ENCODE measurements at places on chromosomes 6 and 20. TPM values are rescaled to one million over a fixed set of nuclear protein-coding genes. Genes with fewer than 3 reads are reported as not detected.

- no peak for DNase-seq
These were observed 65.4 kb upstream of the HDDC2 start for GRCh38 chr6:125367036-125367782.

- DNase-seq = peak; percentile 20
These were observed 425.2 kb downstream of the CD83 start for GRCh38 chr6:14542670-14543366.

Gene PRICKLE4
- total RNA-seq = not detected

Gene TOX2
- 1.2 TPM for total RNA-seq

Gene TXLNB
- 0.17 TPM for total RNA-seq

Gene MAS1L
- total RNA-seq = not detected

Gene HINT3
- total RNA-seq = 22.0 TPM

- peak; percentile 44 for DNase-seq
These were observed 889 bp upstream of the FLOT1 start for GRCh38 chr6:30743099-30744053.

Gene CRISP2
- not detected for total RNA-seq

DNA sequence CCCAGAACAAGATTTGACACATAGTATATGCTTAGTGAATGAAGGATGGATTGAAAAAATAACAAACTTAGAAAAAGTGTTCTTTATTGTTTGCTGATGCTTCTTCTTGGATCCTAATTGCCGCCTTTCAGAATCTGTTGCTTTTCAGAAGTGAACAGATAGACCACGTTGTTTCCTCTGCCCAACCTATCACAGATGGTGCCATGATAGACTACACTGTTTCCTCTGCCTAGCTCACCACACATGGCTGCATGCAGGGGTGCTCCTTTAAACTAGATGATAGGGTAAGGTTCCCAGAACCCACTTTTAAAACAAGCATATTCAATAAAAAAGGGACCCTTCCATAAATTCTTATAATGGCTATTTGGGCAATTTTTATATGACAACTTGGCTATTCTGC is 4.6 kb upstream of the RGS17 start:
- no peak for DNase-seq

DNA sequence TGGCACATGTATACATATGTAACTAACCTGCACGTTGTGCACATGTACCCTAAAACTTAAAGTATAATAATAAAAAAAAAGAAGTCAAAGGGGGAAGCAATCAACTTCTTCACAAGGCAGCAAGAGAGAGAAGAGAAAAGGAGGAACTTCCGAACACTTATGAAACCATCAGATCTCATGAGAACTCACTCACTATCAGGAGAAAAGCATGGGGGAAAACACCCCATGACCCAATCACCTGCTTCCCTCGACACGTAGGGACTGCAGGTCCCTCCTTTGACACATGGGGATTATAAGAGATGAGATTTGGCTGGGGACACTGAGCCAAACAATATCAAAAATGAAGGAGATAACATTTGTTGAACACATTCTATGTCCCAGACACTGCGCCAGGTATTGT is 94.8 kb upstream of the PHACTR1 start:
- DNase-seq = no peak

GRCh38 chr6:158164579-158165170 is 3.4 kb downstream of the SERAC1 start:
- no peak for DNase-seq

GRCh38 chr6:6497976-6498375 is 90.5 kb upstream of the LY86 start:
- no peak for DNase-seq

GRCh38 chr6:24988562-24988961 is 52.8 kb upstream of the RIPOR2 start:
- DNase-seq = no peak

Gene WFDC10B
- not detected for total RNA-seq

All from A172 (cell line).